ENCODE measurements at places on chromosomes 16 and 17.

DNA sequence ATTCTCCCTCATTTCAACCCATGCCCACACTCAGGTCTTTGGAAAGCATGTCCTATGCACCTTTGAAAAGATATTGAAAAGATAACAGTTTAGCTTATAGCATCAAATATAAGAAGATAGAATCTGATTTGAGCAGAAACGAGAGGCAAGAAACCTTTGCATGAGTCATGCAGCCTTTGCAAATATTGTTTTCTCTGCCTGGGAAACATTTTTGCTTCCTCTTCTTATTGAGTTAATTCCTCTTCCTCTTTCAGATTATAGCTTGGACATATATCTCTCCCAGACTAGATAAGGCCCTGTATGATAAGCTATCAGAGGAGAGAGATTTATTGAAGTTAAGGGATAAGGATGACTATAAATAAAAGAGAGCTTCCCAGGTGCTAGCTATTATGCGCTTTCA lies 46.1 kb upstream of the KCNJ2 start:
- peak; percentile 64 for DNase-seq

DNA sequence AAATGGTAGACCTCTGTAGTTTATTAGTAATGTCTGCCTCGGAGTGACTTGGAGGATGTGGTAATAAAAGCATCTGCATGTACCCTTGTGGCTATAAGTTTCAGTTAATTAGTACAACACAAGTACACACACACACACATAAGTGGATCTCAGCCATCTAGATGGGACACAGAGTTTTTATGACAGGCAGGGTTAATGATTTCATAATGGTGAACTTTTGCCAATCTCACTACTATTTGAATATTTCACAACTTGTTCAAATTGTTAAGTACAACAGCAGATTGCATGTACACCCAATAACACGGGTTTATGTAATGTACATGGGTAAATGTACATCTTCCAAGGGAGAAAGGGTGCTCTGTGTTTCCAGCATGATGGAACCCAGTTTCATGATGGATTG lies 511.3 kb upstream of the HSBP1 start:
- DNase-seq = no peak

DNA sequence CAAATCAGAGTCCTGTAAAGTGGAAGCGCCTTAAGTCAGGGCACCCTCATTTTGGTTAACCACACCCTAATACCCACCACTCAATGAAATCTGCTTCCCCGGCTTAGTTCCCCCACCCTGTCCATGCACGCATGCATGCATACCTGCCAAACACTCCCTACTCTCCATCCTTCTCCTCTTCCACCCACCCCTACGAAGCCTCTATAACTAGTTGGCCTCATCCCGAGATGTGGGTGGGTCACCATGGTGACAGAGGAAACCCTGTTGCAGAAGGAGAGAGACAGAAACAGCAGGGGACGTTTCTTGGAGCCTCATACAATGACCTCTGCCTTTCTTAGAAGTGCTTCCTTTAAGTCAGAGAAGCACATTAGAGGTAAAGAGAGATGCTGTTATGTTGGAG lies 46.8 kb upstream of the DNAH9 start:
- DNase-seq = no peak

DNA sequence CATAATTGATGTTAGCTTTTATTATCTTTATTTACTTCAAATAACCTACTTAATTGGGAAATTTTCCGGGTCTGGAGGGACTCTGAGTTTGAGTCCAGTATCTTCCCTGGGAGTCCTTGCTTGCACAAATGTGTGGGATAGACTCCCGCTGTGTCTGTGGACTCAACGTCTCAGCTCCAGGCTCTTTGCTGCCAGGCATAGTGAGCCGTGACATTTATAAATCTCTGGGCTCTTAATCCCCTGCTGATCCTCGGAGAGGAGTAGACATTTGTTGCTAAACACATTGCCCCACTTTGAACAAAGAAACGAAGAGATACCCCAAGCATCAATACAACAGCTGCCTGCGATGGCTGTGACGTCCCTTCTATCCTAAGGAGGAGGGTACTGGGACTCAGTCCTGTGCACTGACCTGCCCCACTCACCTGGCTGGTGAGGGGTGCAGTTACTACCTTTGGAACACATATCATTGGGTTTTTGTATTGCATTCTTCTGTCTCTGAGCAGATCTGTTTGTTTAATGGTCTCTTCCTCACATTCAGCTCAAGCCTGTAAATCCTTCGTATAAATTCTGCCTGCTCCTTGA lies 316.9 kb downstream of the HAPSTR1 start:
- DNase-seq = no peak

- DNase-seq = no peak
These were observed 399.1 kb upstream of the CDH5 start for GRCh38 chr16:65967376-65967775.

DNA sequence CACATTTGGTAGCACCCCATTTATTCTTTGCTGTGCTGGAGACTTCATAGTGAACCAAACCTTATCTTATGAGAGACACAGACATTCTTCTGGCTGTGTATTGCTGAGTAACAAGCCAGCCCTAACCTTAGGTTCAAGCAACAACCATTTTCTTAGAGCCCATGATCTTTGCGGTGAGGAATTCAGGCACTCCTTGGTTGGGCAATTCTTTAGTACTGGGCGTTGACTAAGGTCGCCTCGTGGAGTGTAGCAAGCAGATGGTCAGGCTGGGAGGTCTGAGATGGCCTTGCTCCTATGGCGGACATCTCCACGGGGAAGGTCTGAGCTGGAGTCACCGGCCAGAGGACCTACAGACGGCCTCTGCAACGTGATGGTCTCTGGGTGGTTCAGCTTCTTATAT lies 43.1 kb downstream of the ARSG start:
- no peak for DNase-seq

- DNase-seq = no peak
These were observed 62.6 kb downstream of the PLCG2 start for GRCh38 chr16:81841722-81842121.

DNA sequence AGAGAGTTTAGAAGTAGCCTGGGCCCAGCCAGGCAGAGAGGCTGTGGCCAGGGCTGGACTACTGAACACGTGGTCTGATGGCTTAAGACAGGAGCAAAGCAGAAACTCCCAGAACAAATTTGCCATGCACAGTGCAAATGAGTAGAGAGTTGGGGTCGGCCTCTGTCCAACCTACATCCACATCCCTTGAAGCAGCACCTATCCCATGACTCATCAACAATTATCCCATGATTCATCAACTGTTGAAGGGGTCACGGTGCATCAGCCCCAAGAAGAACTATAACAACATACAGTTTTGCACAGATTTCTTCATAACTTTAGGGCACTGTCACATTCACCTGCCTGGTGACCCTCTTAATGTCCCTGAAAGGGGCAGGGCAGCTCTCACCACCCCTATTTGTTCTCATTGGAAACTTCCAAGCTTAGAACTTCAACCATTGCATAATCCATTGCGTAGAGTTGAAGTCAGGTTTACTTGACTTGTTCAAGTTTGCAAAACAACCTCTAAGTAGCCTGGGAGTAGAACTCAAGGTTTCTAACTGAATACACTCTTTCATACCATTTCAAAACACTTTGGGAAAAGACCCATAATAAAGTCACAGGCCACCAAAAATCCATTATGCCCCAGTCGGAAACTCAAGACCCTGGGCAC lies 235.2 kb upstream of the CDH5 start:
- no peak for DNase-seq

DNA sequence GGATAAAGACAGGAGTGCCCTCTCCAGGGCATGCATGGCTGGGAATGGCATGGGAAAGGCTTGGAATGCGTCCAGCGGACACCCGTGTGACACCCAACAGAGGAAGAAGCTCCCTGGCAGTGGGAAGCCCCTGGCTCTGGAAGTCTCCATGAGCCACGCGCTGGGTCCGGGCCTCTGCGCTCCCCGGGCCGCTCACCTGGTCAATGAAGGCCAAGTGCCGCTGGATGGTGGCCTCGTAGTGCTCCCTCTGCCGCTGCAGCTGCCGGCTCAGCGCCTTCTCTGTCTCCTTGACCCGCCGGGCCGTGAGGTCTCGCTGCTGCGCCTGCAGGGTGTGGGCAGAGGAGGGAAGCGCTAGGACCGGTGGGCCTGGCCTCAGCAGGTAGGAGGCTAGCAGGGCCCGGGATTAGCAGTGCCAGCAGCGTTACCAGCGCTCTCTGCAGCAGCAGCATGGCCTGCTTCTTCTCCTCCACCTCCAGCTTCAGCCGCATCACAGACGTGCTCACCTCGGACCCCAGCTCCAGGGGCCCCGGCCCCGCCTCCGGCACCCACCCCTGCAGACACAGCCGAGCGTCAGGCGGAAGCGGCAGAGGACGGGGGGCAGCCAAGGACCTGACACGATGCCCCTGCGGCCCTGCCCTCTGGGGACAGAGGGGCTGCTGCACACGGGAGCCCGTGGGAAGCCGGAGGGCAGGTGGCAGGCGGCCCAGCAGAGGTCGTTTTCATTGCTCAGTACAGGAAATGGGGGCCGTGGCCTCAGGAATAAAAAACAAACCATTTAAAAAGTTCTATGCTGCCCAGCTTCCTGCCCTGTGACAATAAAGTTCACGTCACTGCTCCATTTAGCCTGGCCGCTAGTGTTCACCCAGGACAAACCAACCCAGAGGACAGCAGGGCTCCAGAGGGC lies 26.0 kb downstream of the CEP131 start:
- DNase-seq = no peak

DNA sequence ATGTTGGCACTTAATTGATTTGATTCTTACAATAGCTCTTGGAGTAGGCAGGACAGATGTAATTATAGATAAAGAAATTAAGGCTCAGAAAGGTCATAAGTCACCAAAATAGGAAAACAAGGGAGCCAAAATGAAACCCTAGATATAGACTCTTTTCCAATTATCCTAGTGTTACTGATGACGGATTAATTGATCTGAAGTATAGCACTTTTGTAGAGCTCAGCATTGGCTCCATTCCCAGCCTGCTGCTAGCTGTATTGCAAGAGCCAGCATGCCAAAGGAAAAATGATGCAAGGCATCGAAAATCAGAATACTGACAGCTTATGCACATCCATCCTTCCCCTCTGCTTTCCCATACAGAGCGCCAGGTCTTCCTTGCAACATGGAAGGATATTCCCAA lies 21.6 kb upstream of the RASL10B start:
- no peak for DNase-seq

GRCh38 chr17:50466371-50467113 lies 2.1 kb downstream of the CHAD start:
- no peak for DNase-seq

- DNase-seq = no peak
These were observed 50.7 kb upstream of the SIAH1 start for GRCh38 chr16:48435906-48436305.

DNA sequence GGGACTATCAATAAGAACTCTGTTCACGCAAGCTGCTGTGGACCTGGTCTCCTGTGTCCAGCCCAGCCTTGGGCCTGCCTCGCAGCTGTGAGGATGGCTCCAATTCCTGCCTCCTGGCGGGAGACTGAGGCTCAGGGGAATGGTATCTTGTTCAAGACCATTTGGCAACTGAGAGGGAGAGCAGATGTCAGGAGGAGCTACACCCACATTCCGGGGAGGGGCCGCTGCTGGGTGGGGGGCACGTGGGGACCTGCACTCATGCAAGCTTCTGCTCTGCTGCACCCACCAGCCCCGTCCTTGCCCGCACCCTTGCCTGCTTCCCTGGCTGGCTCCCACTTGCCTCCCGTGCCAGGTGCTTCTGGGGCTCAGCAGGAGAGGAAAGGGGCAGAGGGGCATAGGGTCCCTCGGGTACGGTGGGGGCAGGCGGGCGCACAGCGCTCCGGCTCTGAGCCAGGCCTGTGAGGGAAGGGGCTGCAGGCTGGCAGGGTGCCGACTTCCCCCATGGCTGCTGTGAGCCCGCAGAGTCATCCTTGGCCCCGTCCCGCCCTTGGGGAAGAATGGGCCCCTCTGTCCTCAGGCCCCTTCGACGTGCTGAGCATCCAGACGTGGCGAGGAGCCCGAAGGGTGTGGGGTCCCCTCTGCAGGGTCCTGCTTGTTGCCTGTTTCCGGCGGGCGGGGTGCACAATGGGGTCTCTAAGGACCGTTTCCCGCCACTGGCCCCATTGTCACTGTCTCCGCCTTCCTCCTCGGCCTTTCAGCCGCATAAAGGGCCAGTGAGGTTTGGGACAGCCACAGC lies 2.7 kb downstream of the METRN start:
- no peak for DNase-seq

DNA sequence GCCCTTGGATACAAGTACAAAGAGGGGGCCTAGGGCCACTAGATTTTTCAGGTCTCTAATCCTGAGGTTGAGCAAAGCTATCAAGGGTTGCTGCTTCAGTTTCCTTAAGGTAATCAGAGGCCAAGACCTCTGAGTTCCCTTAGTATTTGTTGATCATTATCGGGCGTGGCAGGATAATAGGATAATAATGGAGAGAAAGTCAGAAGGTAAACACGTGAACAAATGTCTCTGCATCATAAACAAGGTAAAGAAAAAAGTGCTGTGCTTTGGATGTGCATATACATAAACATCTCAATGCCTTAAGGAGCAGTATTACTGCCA lies 41.5 kb upstream of the YPEL2 start:
- no peak for DNase-seq

GRCh38 chr17:14553847-14554246 lies 253.0 kb downstream of the HS3ST3B1 start:
- no peak for DNase-seq

DNA sequence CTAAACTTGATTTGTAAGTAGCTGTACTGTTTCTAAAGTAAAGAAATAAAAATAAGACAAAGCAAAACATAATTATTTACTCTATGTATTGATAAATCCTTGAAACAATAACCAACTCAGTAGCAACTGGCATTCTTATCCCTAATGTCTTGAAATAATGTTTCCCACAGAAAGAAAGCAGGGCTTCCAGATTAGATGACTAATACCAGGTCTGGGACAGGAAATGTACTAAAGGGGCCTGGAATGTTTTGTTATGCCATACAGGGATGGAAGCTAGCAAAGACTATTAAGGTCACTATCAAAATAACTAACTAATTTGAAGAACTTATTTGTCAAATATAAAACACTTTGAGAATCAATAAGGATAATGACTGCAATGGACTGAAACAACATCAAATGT lies 82.1 kb downstream of the CFDP1 start:
- DNase-seq = no peak

DNA sequence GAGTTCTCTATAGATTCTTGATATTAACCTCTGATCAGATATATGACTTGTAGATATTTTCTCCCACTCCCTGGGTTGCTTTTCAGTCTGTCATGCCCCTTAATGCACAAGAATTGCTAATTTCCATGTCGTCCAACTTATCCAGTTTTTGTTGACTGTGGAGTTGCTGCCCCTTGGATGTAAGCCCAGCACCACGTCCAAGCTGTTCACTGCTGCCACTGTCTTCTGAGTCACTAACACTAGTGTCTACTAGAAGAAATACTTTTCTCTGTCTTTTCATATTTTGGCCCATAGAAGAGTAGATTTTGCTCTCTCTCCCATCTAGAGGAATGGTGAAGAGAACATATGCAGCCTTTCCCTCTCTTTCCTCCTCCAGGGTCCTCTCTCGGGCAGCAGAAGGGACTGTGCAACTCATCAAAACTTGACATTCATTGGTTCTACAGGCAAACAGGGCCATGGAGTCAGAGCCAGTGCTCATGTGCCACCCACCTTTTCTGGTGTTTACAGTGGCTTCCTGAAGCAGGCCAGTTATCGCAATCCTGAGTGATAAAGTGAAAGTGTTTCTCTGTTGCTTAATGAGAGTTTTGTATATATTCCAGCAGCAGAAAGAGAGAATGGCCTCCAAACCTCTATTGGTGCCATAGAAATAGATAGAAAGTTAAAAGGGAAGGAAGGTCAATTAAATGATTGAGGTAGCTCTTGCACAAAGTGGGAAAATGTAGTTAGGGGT lies 22.6 kb upstream of the PMP22 start:
- no peak for DNase-seq

- no peak for DNase-seq
These were observed 23.4 kb upstream of the ZFHX3 start for GRCh38 chr16:73071131-73071940.

All from suppressor macrophage (primary cell).